ENCODE measurements at places on chromosomes 3 and 15.

DNA sequence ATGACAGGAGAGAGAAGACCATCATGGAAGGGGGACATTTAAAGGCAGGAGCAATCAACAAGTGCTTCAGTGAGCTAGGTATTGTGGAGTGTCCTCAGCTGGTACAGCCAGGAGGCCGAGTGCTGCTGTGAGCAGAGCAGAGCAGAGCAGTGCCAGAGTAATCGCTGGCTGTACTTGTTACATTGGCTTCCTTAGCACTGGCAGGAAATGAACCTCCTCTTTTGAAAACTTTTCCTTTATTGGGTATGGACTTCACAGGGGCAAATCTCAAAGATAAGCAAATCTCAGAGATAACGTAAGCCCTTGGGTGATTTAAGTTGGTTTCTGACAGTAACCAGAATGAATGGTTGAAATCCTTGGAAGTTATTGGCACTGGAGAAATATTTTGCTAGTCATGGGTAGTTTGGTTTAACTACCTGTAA is 2.1 kb downstream of the SH3GL3 start:
- no peak for DNase-seq

DNA sequence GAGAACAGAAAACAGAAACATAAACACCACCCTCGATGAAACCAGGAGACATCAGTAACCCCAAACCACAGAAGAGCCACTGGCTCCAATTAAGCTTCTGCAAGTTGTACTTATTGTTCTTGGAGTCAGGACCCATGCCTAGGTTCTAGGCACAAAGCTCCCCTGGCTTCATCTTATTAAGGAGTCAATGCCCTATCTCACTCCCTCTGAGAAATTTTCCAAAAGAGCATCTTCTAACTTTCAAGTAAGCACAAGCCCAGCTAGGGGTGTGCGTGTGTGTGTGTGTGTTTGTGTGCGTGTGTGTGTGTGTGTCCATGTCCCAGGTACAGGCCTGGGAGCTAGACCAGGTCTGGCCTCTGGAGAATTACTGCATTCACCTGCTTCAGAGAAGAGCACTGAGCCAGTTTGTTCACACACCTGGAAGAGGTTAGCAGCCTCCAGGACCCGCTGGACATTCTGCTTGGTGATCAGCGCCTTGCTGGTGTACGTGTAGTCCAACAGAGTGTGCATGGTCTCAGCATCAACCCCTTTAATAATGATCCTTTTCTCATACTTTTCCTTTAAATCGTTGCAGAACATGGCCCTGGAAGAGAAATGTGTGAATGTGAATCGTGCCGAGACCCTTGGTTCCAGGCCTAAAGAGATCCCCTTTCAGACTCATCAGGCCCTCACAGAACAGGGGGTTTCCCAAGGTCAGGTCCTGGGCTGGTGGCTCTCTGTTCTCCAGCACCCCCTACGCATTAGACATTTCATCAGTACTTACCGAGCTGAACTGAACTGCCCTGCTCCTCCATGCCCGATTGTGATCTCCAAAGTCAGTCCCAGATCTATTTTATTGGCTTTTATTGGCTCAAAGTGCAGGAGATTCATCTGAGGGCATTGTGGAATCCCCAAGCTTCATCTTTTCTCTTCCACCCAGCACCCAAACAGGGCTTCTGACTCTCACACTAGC is 27.8 kb downstream of the KLHL6 start:
- no peak for DNase-seq

DNA sequence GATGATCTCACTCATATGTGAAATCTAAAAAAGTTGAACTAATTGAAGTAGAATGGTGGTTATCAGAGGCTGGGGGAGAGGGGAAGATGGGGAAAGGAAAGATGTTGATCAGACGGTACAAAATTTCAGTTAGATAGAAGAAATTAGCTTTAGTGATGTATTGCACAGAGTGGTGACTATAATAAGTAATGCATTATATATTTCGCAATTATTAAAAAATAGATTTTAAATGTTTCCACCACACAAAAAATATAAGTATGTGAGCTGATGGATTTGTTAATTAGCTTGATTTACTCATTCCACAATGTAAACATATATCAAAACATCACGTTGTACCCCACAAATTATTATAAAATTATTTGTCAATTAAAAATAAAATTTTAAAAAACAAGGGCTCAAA is 8.1 kb downstream of the SUMF1 start:
- no peak for DNase-seq

- DNase-seq = no peak
Observed at GRCh38 chr3:134355416-134355815, 18.8 kb downstream of the AMOTL2 start.

DNA sequence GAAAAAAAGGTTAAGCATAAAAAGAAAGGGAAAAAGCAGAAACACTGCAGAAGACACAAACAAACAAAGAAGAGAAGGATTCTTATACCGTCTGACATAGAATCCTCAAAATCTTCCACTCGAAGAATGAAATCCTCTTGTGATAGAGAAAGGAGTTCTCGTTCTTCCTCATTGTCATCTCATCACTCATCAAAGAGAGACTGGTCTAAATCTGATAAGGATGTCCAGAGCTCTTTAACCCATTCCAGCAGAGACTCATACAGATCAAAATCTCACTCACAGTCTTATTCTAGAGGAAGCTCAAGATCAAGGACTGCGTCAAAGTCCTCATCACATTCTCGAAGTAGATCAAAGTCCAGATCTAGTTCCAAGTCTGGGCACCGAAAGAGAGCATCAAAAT is 16.5 kb upstream of the ZBTB47 start:
- no peak for DNase-seq

GRCh38 chr15:73752806-73753193 is 351 bp downstream of the INSYN1 start:
- DNase-seq = no peak

- no peak for DNase-seq
Observed at GRCh38 chr3:169748670-169749069, 16.2 kb downstream of the TERC start.

All from bone marrow (tissue), 2 donors.